ENCODE measurements at places on chromosomes 13 and 19.

DNA sequence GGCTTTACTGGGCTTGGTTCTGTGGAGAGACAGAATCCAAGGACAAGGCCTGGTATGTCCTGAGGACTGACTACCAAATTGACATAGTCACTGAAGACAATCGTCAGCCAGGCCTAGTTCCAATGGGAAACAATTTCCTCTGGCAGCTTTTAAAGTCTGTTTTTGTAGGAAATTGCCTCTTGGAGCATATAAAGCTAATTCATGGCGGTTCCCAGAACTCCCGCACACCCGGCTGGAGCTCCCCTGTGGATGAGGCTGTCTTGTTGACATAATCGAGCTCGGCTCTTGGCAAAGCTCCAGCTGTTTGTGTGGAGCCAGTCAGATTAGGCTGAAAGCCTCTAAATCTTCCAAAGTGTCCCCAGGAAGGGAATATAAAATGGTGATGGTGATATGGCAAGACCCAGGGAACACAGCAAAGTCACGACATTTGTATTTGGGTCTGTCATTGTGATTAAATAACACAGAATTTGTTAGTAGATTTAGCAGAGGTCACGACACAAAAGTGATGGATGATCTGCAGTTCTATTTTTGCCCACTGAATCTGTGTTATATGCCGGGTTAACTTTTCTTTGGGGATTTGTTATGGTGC, 395.0 kb downstream of the PCDH9 start:
- peak; percentile 85 for DNase-seq

DNA sequence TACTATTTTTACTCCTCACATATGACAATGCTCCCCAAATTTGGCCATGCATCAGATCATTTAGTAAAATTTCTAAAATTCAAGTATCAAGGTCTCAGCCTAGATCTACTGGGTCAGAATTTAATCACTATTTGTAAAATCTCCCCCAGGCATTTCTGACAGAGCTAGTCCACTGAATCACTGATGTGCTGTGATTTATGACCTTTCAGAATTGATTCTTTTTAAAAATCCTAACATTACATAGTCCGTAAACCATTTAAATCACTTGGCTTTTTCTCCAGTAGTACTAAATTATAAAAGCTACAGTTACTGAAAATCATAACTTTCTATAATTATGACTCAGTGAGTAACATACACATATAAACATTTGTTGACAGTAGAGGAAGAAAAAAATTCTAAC, 92.8 kb upstream of the RAP2A start:
- no peak for DNase-seq

DNA sequence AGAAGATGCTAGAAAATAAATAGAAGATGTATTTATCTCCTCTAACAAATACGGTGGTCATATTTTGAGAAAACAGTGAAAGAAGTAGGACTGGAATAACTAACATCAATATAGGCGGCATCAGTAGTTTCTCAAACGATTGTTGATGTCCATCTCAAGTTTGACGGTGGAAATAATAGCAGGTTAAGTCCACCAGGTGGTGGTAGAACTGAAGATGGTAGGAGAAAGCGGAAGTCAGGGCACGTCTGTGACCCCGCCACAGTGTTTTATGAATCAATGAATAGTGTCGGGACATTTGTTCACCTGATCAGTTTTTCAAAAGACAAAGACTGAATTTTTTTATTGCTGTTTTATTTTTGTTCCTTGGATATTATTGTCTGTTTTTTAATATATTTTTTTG, 706.4 kb upstream of the SLC10A2 start:
- DNase-seq = no peak

- no peak for DNase-seq
Observed at GRCh38 chr19:18487576-18488402, 34.1 kb downstream of the ELL start.

DNA sequence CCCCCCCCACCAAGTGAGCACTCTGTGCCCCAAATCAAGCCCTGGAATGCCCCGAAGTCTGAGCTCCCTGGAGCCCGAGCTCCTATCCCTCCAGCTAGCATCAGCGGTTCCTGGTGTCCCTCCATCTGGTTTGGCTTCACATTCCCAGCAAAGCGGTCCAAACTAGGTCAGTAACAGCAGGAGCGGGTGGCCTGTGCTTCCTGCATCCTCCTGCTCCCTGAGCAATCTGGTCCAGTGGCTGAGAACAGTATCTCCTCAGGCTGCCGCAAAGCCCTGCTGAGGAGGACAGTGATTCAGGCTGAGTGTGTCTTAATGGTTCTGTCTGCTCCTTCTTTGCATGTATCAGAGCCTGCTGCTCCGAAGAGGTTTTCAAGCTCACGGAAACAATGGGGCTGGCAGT, 25.9 kb downstream of the RASL11A start:
- no peak for DNase-seq

DNA sequence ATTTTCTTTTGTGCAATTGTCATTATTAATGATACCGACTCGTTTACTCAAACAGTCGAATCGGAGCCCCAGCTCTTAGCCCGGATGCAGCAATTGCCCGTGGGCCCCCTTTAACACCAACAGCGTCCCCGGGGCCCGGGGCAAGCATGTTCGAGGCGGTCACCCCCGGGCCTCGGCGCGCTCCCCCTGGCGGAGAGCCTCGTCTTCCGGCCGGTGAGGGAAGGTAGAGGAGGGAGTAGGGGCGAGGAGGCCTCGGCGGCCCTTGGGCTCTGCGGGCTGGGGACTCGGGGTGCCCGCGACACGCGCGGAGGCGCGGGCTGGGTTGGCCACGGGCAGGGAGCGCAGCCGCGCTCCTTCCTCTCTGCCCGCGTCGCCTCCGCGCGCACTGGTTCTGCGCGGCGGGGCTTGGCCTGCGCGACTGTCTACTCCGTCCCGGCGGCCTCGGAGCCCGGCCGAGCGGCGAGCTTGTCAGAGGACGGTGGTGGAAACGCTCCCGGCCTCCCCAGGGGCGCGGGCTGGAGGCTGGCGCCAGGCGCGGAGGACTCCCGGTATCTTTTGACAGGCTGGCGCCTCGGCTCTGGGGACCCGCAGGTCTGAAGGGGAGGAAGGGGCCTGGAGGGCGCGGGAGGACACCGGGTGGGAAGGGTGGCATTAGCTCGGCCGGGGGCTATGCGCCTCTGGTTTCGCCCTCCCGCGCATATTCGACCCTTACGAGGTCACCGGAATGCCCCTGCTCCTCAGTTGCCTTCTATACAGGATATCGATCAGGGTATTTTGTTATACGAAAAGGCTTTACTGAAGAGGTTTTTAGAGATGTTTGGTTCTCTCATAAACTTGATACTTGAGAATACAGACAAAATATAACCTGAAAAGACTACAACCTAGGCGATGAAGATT, 1.5 kb downstream of the BIVM start:
- DNase-seq = peak; percentile 88

DNA sequence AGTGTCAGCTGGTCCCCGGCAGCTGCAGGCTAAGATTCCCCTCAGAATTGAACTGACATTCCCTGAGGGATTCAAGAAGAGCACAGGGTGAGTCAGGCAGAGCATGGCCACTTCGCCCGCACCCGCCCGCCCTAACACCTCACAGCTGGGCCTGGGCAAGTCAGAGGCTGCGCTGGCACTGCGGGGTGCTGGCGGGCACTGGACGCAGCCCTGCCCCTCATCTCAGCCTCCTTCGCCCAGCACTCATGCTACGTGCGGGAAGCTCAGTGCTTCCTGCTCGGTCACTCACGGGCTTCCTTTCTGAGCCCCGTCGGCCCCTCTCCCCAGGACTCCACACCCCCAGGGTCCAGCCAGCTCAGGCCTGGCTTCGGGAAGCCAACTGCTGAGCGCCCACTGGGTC, 56.9 kb downstream of the MLLT1 start:
- DNase-seq = no peak

- no peak for DNase-seq
Observed at GRCh38 chr13:109599901-109600657, 186.3 kb downstream of the IRS2 start.

- DNase-seq = no peak
Observed at GRCh38 chr19:2523630-2524311, 47.8 kb downstream of the GADD45B start.

DNA sequence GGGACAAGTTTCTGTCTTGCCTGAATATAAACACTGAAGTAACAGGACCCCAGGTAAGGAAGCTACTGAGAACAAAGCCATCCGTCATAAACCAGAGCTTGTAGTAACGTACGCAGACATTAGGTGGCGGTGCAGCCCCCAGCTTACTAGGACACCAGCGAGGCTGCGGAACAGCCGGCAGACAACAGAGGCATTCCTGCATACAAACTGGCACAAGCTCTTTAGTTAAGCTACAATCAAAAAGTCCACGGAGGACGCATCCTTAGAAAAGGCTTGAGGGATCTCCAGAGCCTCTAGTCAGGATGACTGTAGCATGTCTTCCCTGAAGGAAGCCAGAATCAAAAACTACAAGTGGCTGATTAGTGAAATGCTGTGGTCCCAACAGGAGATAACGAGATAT, 26.2 kb downstream of the ZNF160 start:
- DNase-seq = peak; percentile 77

DNA sequence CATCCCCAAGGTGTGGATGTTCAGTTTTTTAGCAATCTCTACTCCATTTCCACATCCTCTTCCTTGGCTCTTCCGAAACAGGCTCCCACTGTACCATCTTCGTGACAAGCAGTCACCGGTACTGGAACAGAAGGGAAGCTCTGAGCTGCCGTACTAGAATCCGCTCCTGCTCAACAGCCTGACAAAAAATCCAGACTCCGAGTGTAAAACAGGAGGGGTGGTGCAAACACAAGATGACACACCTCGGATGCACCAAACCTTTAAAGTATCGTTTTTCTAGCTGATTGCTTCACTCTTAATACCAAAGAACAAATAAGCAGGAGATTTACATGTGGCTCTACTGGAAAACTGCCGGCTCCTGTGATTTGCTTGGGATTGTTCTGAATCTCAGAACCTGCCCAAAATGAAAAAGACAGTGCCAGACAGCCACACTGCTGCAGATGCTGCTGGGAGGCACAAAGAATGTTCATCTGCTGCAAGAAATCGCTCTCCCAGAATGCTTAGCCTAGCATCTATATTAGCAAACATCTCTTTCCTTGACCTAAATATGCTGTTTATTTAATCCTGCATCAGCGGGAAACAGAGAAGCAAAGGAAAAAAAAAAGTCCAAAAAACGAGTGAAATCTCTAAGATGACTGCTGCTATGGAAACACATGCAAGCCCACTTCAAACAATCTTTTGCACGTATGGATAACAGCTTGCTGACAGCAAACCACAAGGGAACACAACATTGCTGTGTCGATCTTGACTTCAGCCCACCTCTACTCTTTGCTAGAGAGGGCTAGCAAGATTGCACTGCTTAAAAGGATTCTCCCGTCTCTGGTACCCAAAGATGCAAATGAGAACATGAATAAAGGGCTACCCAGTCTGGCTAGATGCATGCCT, 38.0 kb upstream of the DOCK9 start:
- DNase-seq = no peak

GRCh38 chr19:41206456-41206855, 12.6 kb upstream of the AXL start:
- no peak for DNase-seq

DNA sequence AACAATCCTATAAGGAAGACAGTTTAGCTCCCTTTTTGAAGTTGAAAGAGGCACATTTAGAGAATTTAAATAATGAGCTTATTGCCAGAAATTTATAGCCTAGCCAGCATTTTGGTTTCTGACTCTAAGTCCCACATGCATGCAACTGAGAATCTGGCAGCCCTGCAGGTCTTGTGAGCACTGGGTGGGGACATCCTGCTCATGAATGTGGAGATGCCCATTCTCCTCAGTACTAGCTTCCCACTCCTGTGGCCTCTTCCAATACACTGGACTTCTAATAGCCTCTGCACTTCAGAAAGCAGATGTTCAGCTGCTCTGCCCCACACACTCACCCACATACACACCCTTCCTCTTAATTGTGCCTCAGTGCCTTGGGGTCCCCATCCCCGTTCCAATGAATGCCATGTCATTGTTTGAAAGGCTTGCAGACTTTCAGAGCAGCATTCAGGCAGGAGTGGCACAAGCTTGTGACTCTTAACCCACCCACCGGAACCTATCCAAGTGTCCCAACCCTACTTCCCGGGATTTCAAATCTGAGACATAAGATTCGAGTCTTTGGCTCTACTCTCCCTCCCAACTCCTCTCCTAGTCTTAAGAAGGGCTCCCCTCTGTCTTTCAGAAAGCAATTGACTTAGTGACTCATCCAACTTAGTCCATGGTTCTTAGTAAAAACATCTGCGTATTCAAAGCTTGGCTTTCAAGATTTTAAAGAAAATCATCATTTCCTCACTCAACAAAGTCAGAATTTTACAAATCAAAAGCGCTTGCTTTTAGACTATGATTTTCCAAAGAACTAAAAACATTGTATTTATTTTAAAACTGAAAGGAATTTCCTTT, 80.0 kb upstream of the FREM2 start:
- no peak for DNase-seq

DNA sequence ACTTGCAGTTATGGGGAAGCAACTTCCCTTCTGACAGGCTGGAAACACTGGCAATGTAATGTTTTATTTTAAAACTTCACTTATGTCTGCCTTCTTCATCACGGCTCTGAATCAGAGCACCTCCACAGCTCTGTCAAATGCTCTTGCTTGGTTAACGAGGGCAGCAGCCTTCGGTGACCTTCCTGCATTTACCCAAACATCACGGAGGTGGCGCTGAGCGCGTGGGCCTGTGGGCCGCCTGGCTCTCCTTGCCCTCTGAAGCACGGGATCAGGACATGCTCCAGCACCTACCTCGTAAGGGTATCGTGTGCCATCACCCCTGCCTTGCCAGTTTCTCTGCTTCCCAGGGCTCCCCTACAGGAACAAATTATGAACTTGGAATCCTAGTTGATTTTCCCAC, 310.0 kb downstream of the TEX29 start:
- DNase-seq = no peak

GRCh38 chr13:25932365-25932764, 119.5 kb downstream of the SHISA2 start:
- no peak for DNase-seq

DNA sequence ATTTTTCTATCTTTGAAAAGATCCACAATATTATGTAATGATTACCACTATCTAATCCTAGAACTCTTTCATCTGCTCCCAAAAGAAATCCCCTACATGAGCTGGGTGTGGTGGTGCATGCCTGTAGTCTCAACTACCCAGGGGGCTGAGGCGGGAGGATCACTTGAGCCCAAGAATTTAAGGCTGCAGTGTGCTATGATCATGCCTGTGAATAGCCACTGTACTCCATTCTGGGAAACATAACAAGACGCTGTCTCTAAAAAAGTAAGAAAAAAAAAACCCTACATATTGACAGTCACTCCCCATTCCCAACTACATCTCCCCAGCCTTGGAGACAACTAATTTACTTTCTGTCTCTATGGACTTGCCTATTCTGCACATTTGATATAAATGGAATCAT, 1.1 kb upstream of the ZNF226 start:
- no peak for DNase-seq

GRCh38 chr13:80189889-80190597, 150.9 kb downstream of the SPRY2 start:
- DNase-seq = no peak

All from lung (tissue), 17 donors.